ENCODE measurements at places on chromosomes 2 and 18.

GRCh38 chr2:84158605-84159004 lies 300.5 kb downstream of the SUCLG1 start:
- DNase-seq, result no peak

DNA sequence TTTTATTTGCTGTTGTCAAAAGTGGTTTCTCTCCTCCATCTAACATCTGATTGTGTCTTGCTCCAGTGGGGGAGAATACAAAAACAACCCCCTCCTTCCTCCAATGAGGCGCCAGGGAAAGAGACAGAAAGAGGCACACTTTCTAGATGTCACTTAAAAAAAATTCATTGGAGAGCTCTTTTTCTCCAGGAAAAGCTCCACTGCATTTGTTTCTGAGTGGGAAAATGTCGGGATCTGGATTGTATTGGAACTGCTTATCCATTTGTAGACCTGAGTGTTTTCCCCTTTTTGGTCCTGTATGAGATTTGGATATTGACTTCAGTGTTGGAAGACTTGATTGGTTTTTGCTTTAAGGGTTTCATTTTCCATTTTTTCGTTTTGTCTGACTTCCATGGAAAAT lies 995 bp downstream of the MBD5 start:
- DNase-seq, result no peak

- DNase-seq, result peak; percentile 35
These were observed 575 bp downstream of the HSPD1 start for GRCh38 chr2:197498937-197499593.

GRCh38 chr2:216774620-216775019 lies 79.3 kb upstream of the IGFBP5 start:
- no peak for DNase-seq

GRCh38 chr2:200288670-200289429 lies 17.6 kb upstream of the SPATS2L start:
- no peak for DNase-seq

DNA sequence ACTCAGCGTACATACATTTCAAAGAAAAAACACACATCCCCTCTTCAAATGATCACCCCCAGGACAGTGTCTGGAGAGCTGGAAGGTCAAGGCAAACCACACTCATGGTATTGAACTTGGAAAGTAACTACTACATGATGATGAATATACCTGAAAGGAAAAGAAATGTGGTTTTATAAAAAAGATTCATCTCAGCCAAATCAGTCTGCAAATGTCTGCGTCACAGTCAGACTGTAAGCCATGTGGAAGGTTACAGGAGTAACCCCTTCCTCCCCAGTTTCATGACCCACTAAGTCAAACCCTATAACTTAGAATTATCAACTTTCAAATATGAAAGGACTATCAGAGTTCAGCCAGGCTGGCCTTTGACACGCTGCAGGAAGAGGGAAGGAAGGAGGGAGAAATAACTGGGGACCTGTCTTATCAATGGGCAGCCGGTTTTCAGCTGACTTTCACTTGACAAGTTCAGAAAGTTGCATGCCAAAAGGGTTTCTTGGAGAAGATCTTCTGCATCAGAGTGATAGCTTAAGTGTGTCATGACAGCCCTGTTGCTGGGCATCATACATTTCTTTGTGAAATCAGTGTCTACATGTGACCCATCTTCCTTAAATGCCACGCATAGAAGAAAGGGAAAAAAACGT lies 7.0 kb upstream of the BMP10 start:
- no peak for DNase-seq

Measured in stimulated activated CD4-positive, alpha-beta T cell treated with anti-CD3 and anti-CD28 coated beads, Interleukin-12 subunit alpha, Interleukin-12 subunit beta, amount 100 ng/mL, for 48 hours (primary cell).